ENCODE measurements at places on chromosomes 6 and 20.

GRCh38 chr20:46361381-46361780 lies 45.0 kb downstream of the ELMO2 start:
- no peak for DNase-seq

GRCh38 chr20:51463998-51464397 lies 78.5 kb downstream of the NFATC2 start:
- DNase-seq = no peak

DNA sequence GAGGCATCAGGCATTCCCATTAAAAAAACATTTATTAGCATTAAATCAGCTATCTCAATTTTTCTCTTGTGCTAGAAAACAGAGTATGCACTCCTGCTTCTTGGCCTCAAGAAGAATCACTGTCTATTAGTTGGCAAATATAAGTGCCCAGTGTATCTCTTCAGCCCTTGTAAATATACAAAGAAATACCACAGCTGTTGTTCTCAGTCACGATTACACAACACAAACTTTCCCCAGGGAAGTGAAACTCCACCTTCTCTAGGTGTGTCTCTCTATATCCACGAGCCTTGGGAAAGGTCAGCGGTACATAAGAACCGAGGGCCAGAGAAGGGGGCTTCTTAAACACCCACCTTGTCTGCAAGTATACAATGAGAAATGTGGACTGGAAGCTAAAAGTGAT lies 194.7 kb downstream of the PKHD1 start:
- no peak for DNase-seq

DNA sequence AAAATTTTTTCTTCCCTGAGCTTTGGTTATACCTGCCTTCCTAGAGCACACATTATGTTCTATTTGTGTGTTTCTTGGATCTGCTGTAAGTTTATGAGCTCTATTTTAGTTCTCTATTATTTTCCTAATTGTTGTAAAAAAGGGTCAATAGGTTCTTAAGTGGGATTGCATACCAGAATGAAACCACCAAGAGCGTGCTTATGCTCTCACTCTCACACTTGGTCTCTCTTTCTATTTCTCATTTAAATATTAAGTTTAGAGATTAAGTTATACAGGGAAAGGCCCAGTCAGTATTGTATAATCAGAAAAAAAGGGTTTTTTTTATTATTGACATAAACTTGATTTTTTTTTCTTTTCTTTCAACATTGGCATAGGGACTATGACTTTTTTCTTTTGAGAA lies 96.8 kb downstream of the RIMS1 start:
- DNase-seq = no peak

DNA sequence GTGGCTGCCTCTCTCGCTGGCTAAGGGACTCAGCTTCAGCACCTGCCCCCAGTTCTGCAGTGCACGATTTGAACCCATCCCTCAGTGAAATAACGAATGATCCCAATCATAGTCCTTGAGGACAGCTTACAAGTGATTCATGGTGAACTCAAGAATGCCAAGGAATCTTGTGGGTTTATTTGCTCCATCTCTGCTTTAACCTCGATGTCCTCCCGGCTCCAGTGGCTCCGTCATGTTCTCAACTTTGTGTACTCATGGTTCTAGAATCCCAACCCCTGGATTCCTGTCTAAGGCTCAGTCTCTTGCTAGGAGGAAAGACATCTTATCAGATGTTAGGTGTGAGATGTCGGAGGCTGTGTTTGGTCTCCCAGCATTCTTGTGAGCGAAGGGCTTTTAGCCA lies 29.0 kb upstream of the GTSF1L start:
- DNase-seq = peak; percentile 58

- DNase-seq = no peak
Observed at GRCh38 chr6:97456070-97456469, 173.1 kb upstream of the MMS22L start.

GRCh38 chr6:100134297-100134696 lies 140.3 kb upstream of the MCHR2 start:
- no peak for DNase-seq

GRCh38 chr6:146161664-146162063 lies 132.8 kb downstream of the GRM1 start:
- DNase-seq = no peak

DNA sequence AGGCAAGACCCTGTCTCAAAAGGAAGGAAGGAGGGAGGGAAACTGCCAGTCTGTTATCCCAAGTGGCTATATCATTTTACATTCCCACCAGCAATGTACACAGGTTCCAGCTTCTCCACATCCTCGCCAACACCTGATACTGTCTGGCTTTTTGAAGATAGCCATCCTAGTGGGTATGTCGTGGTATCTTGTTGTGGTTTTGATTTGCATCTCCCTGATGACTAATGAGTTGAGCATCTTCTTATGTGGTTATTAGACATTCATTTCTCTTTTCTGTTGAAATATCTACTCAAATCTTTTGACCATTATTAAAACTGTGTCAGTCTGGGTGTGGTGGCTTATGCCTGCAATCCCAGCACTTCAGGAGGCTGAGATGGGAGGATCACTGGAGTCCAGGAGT lies 47.9 kb upstream of the ARID1B start:
- DNase-seq = peak; percentile 9

- no peak for DNase-seq
Observed at GRCh38 chr6:155040901-155041650, 46.0 kb downstream of the TIAM2 start.

GRCh38 chr20:63219447-63219821 lies 3.5 kb upstream of the YTHDF1 start:
- DNase-seq = no peak
